Chondrocyte (in vitro differentiated cells): ENCODE measurements at places on chromosomes 3 and 15. TPM values are rescaled to one million over a fixed set of nuclear protein-coding genes. Genes with fewer than 3 reads are reported as not detected.

CAMKV gene
- not detected in 3 replicates for total RNA-seq

WDR49 gene
- not detected in 3 replicates for total RNA-seq

CFAP44 gene
- total RNA-seq, result 3.5 to 12.0 TPM (median 5.7 TPM) in 3 replicates

LTK gene
- 0.73 to 1.4 TPM (median 1.0 TPM) in 3 replicates for total RNA-seq

COL6A6 gene
- not detected in 3 replicates for total RNA-seq

- no peak overlapping the region for H3K27ac ChIP-seq
- H3K27me3 ChIP-seq, result no peaks in the 10 kb centered on the region
- H3K4me1 ChIP-seq, result peaks cover 5% of the 10 kb centered on the region
- no peaks in the 10 kb centered on the region for H3K36me3 ChIP-seq
- DNase-seq, result no peak
These were observed 31.8 kb downstream of the PLD1 start for GRCh38 chr3:171778493-171778892.

DNA sequence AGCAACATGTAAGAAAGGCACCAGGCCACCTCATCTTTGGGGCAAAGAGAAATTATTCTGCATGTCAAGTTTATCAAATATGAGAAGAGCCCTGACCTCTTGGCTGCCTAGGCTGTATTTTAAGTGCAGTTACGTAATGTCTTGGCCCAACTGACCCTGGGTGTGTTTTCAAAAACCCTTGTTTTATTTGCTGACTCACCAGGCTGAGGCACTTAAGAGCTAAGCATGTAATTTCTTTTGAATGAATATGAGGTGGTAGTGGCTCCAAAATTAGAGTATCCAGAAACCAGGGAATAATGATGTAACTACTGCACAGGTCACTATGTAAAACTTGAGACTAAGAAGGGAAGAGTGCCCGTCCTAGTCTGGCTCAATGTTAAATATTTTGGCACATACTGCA lies 24.3 kb downstream of the PGPEP1L start:
- peaks cover 28% of the 10 kb centered on the region for H3K4me1 ChIP-seq
- peak overlapping the region; percentile 42 for H3K27ac ChIP-seq
- no peaks in the 10 kb centered on the region for H3K36me3 ChIP-seq
- no peaks in the 10 kb centered on the region for H3K27me3 ChIP-seq
- no peak for DNase-seq

DNA sequence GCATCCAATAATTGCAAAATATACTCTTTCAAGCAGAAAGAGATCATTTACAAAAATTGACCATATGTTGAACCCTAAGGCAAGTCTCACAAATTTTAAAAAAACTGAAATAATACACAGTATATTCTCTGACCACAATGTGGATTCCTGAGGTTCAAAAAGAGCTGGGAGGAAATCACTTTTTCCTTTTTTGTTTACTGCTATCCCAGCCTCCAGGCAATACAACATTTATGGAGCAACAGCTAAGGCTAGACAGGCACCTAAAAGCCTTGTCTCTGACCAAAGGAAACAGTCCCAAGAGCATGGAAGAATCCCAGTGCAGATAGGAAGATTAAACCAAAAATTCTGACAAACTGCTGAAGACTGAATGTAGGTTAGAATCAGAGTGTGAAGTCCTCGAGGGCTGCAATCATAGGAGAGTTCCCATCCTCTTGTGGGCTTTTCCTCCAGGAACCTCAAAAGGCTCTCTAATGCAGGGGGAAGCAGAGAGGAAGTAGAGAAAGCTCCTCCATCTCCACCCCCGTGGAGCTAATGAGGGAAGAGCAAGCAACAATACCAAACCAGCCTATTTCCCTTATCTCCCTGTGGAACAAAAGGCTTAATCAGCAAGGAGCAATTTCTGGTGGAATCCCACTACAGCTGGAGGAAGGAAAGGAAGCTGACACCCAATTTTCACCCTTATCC lies 57.0 kb downstream of the TMCC1 start:
- H3K27ac ChIP-seq, result no peak overlapping the region
- no peak for DNase-seq
- H3K4me1 ChIP-seq, result peaks cover 34% of the 10 kb centered on the region
- H3K36me3 ChIP-seq, result peaks cover 4% of the 10 kb centered on the region
- no peak overlapping the region for H3K4me3 ChIP-seq
- H3K27me3 ChIP-seq, result no peaks in the 10 kb centered on the region

- peaks cover 11% of the 10 kb centered on the region for H3K4me1 ChIP-seq
- no peak overlapping the region for H3K4me3 ChIP-seq
- no peaks in the 10 kb centered on the region for H3K27me3 ChIP-seq
These were observed 617.5 kb downstream of the RBMS3 start for GRCh38 chr3:29898171-29898965.

GRCh38 chr15:90931828-90932659 lies at the start of gene HDDC3:
HDDC3 (minus strand) TSS chr15:90932549; CDS start chr15:90932540, 9 bp downstream.
- H3K4me1 ChIP-seq, result peaks cover 32% of the 10 kb centered on the region
- no peaks in the 10 kb centered on the region for H3K27me3 ChIP-seq
- H3K36me3 ChIP-seq, result no peaks in the 10 kb centered on the region
- H3K4me3 ChIP-seq, result peak within 1 kb of the TSS; percentile 88
- DNase-seq, result no peak

- peaks cover 4% of the 10 kb centered on the region for H3K36me3 ChIP-seq
- no peak for DNase-seq
- H3K27me3 ChIP-seq, result no peaks in the 10 kb centered on the region
- no peaks in the 10 kb centered on the region for H3K4me1 ChIP-seq
These were observed 24.3 kb downstream of the SGO1 start for GRCh38 chr3:20161714-20162113.

- peaks cover 71% of the 10 kb centered on the region for H3K27me3 ChIP-seq
- no peak overlapping the region for H3K4me3 ChIP-seq
- no peak for DNase-seq
These were observed 45.8 kb downstream of the PARP15 start for GRCh38 chr3:122623031-122623829.

GRCh38 chr3:182979674-182980191 lies 605 bp downstream of the DCUN1D1 start:
- peaks cover 25% of the 10 kb centered on the region for H3K4me1 ChIP-seq
- no peaks in the 10 kb centered on the region for H3K27me3 ChIP-seq
- no peak for DNase-seq
- H3K27ac ChIP-seq, result peak overlapping the region; percentile 80
- peak overlapping the region; percentile 92 for H3K4me3 ChIP-seq

- no peaks in the 10 kb centered on the region for H3K4me1 ChIP-seq
- no peak overlapping the region for H3K27ac ChIP-seq
- DNase-seq, result peak; percentile 50
- H3K27me3 ChIP-seq, result peaks cover 8% of the 10 kb centered on the region
These were observed 138.4 kb downstream of the NSMCE3 start for GRCh38 chr15:29130951-29131839.

GRCh38 chr3:16400106-16400931 lies 113.2 kb downstream of the RFTN1 start:
- peak overlapping the region; percentile 83 for H3K27ac ChIP-seq
- H3K36me3 ChIP-seq, result peaks cover 12% of the 10 kb centered on the region

DNA sequence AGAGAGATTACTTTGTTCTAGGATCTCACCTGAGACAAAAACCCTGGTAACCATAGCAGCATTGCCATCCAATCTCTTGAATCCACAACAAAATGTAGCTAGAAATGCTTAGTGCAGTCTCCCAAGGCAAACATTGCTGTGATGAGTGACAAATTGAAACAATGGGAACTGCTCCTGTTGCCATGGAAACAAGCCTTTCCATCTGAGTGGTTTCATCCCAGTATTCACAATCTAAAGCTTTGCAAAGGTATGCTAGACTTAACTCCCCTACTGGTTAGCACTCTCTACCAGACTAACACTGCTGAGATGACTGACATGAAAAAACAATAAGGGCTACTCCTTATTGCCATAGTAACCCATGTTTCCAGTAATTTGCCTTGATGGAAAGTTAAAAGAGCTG lies 172.6 kb upstream of the CNTN3 start:
- peaks cover 4% of the 10 kb centered on the region for H3K27me3 ChIP-seq
- no peak overlapping the region for H3K4me3 ChIP-seq

DNA sequence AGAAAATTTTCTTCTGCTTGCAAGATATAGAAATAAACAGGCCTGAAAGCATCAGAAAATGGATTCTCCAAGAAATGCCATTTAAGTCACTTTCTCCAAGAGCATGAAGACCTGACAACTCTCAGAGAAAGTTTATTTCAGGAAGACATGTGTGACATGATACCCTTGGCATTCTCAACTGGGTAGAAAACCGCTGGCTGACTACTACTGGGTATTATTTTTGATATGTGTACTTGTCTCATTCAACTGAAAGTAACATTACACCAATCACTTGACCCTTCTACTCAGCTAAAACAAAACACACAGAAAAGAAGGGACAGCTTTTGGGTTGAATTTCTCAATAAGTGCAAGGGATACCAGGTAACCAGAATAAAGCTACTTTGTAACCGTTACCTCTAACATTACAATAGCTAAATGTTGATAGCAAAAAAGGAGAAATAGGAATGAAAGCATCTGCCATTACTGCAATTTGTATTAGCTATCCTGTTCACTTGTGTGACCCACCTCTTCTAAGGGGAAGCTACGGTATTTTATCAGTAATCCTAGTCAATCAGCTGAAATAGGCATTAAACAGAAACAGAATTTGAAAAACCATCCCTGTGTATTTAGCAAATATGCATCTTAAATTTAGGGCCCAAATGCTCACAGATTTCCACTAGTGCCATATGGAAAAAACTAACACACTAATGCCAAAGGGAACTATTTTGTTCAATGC lies 7.3 kb downstream of the TRA2B start:
- H3K4me1 ChIP-seq, result peaks cover 98% of the 10 kb centered on the region
- DNase-seq, result no peak
- peak overlapping the region; percentile 70 for H3K27ac ChIP-seq
- peak overlapping the region; percentile 14 for H3K4me3 ChIP-seq
- H3K36me3 ChIP-seq, result peaks cover 7% of the 10 kb centered on the region
- no peaks in the 10 kb centered on the region for H3K27me3 ChIP-seq

DNA sequence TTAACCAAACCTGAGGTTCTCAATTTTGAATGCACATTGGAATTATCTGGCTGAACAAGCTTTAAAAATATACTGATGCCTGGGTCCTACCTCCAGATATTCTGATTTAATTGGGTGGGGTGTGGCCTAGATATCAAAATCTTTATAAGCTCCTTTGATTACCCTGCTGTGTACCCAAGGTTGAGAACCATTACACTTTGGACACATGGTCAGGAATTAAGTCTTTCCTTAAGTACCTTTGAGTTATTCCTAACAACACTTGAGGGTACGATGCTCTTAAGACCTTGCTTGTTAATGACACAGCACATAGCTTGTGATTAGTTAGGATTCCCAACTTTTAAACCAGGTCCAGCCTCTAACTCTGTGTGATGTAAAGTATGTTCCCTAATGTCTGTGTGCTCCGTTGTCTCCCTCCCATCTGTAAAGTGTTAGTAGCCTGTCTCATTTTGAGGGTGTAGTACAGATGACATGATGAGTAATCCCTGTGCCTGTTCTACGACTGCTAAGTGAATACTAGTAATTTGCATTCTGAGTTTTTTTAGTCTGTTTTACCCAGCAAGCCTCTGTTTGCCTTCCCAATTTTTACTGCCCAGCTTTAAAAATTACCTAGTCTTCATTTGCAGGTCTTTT lies 154.9 kb downstream of the KLHL25 start:
- no peak for DNase-seq
- peaks cover 2% of the 10 kb centered on the region for H3K36me3 ChIP-seq
- no peaks in the 10 kb centered on the region for H3K27me3 ChIP-seq
- peaks cover 51% of the 10 kb centered on the region for H3K4me1 ChIP-seq

- H3K27me3 ChIP-seq, result no peaks in the 10 kb centered on the region
- H3K36me3 ChIP-seq, result no peaks in the 10 kb centered on the region
- no peak overlapping the region for H3K4me3 ChIP-seq
- H3K4me1 ChIP-seq, result no peaks in the 10 kb centered on the region
- no peak for DNase-seq
These were observed 163.6 kb downstream of the TUSC7 start for GRCh38 chr3:116873142-116873541.

GRCh38 chr3:108493862-108494261 lies 16.5 kb downstream of the MYH15 start:
- no peak for DNase-seq
- peaks cover 11% of the 10 kb centered on the region for H3K4me1 ChIP-seq
- H3K27ac ChIP-seq, result peak overlapping the region; percentile 13
- no peak overlapping the region for H3K4me3 ChIP-seq

- no peaks in the 10 kb centered on the region for H3K36me3 ChIP-seq
- no peak for DNase-seq
These were observed 68.3 kb upstream of the TBC1D5 start for GRCh38 chr3:17810759-17811158.

DNA sequence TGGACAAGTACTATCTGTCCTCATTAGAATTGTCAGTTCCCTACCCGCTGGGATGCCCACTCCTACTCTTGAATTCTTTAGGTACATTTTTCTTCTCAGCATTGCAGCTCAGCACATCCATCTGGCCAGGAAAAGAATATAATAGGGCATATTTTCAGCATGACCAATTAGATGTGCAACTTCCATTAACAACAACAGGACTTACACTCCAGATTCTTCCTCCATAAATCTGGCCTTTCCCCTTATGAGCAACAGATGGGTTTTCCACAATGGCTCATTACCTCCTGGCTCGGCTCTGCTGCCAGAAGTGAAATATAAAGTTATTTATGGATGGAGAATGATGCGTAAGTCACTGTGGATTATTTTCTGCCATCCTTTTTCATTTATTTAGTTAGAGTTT lies 443.8 kb upstream of the TGFBR2 start:
- no peak overlapping the region for H3K4me3 ChIP-seq
- no peak for DNase-seq
- H3K36me3 ChIP-seq, result peaks cover 2% of the 10 kb centered on the region
- no peaks in the 10 kb centered on the region for H3K27me3 ChIP-seq

DNA sequence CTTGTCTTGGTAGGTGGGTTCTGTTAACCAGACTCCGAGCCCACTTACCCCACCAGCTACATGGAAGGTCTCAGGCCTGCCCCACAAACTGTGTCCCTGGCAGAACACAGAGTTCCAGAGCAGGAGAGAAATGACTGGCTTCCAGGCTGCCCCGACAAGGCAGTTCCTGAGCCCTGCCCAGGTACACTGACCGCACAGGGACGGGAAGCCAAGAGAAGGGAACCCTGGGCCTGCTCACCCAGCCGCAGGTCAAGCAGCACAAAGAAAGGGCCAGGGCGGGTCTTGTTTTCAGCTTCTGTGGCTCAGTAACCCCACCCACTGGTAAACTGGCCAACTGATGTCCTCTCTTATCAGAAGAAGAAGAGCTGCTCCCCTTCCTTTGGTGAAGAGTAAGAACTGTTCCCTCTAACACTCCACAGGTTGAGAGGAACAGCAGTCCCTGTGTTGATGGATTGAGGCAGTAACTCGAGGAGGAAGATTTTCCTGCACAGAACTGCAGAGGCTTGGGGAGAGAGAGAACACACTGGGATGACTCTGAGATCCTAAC lies 68.4 kb downstream of the CRTC3 start:
- H3K36me3 ChIP-seq, result peaks cover 24% of the 10 kb centered on the region
- no peak for DNase-seq
- H3K27me3 ChIP-seq, result no peaks in the 10 kb centered on the region
- H3K4me3 ChIP-seq, result no peak overlapping the region
- H3K4me1 ChIP-seq, result peaks cover 11% of the 10 kb centered on the region
